ENCODE measurements at places on chromosomes 2 and 18.
A peak's percentile ranks its signal among the peaks of the same experiment; 100 is the strongest.

DNA sequence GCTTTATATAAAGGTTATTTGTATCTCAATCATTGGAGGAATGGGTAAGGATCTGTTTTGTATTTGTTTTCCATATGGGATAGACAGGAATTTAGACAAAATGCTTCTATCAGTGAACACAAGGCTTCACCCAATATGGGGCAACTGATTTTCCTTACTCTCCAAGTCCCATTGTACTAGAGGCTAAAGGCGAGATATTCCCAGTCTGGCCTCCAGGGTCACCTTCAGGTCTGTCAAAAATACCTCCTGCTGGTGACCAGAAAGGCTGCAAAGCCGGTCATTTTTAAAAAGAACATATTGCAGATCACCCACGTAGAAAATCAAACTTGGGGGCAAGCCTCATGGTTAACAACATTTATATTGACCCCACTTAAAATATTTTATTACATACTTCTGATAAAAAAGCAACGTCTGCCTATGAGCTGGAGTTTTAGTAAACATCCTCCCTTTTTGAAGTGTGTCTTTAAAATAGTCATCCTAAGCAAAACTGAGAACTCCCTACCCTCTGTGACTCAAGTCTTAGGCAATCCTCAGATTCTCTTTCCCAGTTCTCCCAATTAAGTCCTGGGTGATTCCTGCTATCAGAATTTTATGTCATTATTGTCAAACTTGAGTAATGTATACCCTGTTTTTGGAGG, 276.6 kb downstream of the MREG start:
- no peak for DNase-seq

GRCh38 chr2:215664847-215665525, 229.1 kb upstream of the FN1 start:
- DNase-seq: no peak

DNA sequence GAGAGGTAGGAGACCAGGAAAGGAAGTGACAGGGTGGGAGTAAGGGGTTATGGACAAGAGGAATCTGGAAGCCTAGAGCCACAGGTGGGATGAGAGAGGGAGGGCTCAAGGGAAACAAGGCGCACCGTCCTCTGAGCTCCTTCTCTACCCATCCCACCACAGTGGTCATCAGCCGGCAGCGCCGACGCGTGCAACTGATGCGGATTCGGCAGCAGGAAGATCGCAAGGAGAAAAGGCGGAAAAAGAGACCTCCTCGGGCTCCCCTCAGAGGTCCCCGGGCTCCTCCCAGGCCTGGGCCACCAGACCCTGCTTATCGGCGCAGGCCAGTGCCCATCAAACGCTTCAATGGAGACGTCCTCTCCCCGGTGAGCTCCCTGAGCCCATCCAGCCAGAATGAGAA, 5.2 kb downstream of the TMEM198 start:
- no peak for DNase-seq

- DNase-seq: no peak
These were observed 64.2 kb downstream of the CCDC150 start for GRCh38 chr2:196703695-196704094.

DNA sequence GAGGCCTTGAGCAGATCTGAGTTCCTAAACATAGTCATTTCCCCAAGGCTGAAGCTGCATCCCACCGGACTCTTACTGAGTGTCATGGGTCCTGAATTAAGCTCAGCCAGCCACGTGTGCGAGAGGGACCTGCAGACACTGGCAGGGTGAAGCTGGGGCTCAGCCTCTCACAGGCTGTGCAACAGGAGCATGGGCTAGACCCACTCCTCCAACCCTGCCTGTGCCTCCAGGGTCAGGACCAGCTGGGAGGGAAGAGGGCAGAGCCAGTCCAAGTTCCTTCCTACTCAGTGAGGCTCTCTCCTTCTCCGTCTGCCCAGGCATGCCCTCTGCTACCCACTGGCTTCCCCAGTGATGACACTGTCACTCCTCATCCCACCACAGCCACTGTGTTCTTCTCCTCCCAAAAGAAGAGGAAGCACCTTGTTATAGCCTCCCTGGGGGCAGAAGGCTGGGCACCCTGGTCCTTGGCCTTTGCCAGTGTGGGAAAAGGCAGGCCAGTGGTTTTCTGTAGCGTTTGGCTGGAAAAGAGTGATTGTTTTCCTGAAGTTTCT, 78.9 kb downstream of the KCNF1 start:
- no peak for DNase-seq

GRCh38 chr2:195252018-195252417, 405.0 kb upstream of the SLC39A10 start:
- DNase-seq: no peak

- DNase-seq: no peak
These were observed 19.4 kb upstream of the NFE2L2 start for GRCh38 chr2:177283906-177284305.

GRCh38 chr18:9803698-9804516, 81.9 kb upstream of the TXNDC2 start:
- DNase-seq: no peak

GRCh38 chr18:28091197-28091596, 85.7 kb downstream of the CDH2 start:
- DNase-seq: no peak

DNA sequence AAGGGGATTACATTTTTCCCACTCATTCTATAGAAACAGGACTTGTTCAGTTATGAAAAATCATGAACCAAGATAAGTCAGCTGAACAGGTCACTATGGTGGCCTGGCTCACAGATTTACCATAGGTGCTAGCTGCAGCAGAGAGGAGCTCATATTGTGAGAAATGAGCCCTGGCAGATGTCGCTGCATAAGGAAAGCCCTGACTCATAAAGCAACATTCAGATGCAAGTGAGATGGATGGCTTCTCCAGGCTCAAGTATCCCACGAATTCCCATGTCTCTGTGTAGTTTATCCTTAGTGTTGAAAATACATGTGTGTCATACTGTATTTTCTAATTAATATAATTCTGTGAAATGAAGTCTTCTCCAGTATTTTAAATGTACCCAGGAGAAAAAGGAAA, 115.0 kb upstream of the LHCGR start:
- no peak for DNase-seq

DNA sequence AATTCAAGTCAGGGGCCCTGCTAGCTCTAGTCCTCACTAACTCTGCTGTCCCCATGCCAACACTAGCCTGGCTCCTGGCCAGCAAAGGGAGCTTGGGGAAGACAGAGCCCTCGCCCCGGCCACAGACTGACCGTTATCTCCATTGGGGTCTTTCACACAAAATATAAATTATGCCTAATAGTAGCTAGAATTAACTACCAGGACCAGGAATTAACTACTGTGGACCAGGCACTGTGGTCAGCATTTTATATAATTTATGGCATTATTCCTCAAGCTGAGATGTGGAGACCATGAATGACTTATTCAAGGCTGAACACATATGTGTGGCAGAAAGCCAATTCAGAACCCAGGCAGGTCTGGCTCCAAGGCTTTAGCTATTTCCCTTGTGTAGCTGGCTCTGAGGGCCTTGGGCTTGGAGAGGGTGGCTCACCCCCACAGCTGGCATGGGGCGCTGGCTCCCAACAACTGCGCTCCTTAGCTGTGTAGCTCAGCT, 49.2 kb downstream of the CELF4 start:
- no peak for DNase-seq

- DNase-seq: no peak
These were observed 139.7 kb downstream of the HRH4 start for GRCh38 chr18:24600076-24600654.

DNA sequence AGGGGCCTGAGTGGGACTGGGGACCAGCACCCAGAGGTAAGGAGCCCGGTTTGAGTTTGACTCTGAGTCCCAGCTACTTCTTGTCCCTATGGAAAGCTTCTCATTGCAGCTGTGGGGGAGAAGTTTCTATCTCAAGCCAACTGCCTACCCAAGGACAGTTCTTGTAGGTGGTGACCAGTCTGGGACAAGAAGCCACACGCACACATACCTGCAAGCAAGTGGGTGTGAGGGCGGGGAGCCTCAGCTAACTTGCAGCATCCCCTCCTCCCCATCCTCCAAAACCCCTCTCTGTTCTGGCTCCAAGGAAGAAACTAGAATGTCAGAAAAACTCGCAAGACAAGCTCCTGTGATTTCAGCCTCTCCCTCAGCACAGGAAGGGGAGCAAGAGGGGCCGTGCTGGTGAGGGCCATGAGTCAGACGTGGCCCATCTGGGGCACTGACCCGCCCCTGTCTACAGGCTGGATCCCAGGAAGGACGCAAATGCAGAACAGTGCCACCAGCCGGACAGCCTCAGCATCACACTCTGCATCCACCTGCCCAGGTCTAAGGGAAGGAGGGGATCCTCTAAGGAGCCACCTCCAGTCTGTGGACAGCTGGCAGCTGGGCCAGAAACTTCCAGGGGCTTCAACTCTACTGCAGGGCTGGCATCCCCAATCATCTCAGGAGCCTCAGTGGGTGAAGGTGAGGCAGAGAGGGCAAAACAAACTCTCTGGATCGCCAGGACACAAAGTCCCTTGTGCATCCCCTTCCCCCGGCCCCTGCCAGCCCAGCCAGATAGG, 103.4 kb downstream of the TNS1 start:
- DNase-seq: no peak

DNA sequence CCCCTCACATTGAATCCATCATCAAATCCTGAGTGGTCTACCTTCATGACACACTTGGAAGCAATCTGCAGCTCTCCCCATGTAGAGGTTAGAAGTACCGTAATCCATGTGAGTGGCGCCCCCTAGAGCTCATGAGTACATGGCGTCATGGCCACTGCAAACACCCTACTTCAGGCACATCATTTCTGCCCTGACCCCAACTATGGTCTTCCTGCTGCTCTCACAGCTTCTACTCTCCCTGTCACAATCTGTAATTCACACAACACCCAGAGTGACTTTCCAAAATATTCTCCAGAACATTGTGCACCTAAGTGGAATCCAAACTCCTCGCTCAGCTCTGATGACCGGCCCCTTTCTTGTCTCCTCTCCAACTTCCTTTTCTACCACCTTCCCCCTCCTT, 141.9 kb downstream of the ANKRD44 start:
- DNase-seq: peak; percentile 61

GRCh38 chr18:44896846-44897245, 216.2 kb downstream of the SETBP1 start:
- no peak for DNase-seq

DNA sequence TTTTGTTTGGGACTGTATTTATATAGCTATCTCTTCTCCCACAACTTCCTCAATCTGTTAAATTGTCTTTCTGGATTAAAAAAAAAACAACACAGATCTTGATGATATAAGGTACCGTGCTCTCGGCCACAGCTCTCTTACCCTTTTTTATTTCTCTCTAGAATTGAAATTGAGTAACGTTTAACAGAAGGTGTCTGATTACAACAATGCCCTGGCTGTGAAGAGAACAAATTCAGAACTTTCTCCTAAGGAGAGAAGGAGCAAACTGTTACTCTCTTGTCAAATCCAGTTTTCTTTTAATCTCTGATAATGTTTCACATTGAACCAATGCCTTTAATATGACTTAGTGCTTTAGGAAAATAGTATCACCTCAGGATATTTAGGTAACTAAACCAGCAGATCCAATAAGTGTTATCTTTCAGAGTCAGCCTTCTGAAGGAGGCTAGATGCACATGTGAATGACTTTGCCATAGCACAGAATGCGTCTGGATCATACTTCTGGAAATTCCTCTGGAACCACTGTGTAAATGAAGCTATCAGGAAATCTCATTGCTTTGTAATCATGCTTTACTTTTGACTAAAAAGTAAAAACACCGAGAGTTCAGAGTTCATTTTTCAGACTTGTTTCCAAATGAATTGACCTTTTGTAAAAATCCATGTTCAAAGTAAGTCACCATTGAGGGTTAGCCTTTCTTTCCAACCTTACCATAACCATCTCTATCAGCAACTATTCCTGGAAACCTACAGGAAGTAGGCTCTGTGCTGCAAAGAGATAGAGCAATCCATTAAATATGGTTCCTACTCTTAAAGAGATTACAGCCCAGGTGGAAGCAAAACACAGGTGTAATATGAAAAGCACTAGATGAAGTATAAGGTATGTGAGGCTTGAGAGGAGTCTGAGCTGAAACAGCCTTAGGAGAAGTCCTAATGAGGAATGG, 147.0 kb upstream of the OSR1 start:
- no peak for DNase-seq

GRCh38 chr2:224772494-224772893, 56.3 kb upstream of the CCDC195 start:
- no peak for DNase-seq

DNA sequence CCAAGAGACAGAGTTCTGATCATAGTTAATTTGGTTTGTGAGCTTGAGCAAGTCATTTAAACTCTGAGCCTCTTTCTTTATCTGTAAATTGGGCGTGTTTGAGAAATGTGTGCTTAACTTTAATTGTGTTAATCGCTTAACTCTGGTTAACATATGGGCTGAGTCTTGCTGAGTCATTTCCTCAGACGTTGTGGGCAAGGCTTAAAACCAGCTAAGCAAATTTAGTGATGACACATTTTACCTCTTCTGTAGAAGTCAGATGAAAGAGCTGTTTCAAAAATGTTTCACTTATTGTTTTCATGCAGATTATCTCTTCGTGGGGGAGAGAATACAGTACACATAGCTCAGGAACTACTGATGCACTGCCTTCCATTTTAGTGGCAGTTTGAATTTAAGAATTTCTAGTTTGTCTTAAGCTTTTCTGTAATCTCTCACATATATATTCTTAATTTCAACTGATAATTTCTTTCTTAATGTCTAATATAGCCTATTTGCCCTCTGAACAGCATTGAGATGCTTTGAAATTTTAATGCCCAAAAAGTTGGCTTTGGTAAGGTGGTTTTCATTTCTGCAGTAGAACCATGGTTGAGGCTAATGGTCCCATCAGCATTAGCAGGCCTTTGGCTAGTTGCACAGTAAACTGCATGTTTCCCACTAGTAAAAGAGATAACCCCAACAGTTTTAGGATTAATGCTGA, 34.9 kb downstream of the RAB10 start:
- DNase-seq: peak; percentile 27

GRCh38 chr2:231513746-231514224, 16.5 kb downstream of the NMUR1 start:
- no peak for DNase-seq

GRCh38 chr18:51164342-51164741, 33.1 kb downstream of the MEX3C start:
- DNase-seq: no peak

GRCh38 chr18:22703883-22704585, 229.1 kb upstream of the RBBP8 start:
- DNase-seq: no peak

GRCh38 chr2:88283886-88284592, 113.9 kb downstream of the THNSL2 start:
- DNase-seq: no peak

DNA sequence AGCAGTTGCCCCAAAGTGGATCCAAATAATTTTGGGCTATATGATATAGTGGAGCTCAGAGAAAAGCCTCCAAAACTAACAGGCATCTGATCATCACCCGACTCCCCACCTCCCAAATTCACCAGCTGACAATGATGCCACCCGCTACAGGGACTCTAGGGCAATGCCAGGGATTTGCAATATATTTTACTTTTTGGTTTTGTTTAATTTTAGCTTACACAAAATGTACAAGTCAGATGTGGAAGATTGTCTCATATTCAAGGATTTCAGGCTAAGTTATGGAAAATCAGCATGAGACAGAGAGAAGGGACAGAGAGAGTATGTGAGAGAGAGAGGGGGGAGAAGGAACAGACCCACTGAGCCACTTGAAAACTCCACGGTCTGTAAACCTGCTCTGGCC, 187.4 kb downstream of the TMEM247 start:
- no peak for DNase-seq
